ENCODE measurements at places on chromosomes 2 and 18. TPM values are rescaled to one million over a fixed set of nuclear protein-coding genes. Genes with fewer than 3 reads are reported as not detected.

Gene LMAN2L
- total RNA-seq: 25.7 TPM

Gene REG1B
- total RNA-seq: not detected

Gene RTP5
- total RNA-seq: not detected

Gene ERBB4
- total RNA-seq: 11.5 TPM

Gene CRACDL
- total RNA-seq: 4.4 TPM

GRCh38 chr18:6639305-6639704, 90.2 kb upstream of the ARHGAP28 start:
- no peak for DNase-seq

Gene C1QL2
- total RNA-seq: not detected

Gene ADD2
- 2.0 TPM for total RNA-seq

GRCh38 chr18:8107426-8107825, 501.8 kb upstream of the RAB12 start:
- no peak for DNase-seq

Gene SP100
- 50.9 TPM for total RNA-seq

GRCh38 chr2:228417956-228418355, 236.5 kb upstream of the SPHKAP start:
- no peak for DNase-seq

DNA sequence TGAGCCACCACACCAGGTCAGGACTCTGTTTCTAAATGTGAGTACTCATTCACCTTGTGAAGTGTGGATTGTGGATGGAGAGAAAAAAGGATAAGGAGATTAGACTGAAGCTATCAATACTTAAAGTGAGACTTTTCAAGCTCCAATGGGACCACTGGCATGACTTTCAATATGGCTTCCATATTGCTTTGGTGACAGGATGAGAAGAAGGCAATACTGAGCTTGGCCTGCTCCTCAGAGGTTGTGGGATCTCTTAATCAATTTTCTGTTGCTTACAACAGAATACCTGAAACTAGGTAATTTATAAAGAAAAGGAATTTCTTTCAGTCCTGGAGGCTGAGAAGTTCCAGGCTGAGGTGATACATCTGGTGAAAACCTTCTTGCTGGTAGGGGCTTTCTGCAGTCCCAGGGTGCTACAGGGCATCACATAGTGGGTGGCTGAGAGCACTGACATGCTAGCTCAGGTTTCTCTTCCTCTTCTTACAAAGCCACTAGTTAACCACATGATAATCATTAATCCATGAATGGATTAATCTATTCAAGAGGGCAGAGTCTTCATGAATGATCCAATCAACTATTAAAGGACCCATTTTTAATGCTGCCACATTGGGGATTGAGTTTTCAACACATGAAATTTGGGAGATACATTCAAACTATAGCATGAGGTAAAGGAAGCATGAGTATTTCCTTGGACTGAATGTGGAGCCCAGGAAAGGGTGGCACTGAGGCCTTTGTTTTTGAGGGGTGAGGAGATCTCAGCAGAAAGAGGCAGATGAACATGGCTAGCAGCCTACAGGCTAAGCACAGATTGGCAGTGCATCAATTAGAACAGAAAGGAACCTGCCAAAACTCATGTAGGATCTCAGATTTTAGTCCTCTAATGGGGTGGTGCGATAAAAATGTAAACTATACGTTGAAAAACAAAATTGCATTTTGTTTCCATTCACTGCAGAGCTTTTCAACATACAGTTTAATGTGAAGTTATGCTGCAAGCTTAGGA, 274.5 kb downstream of the PIK3C3 start:
- DNase-seq: no peak

DNA sequence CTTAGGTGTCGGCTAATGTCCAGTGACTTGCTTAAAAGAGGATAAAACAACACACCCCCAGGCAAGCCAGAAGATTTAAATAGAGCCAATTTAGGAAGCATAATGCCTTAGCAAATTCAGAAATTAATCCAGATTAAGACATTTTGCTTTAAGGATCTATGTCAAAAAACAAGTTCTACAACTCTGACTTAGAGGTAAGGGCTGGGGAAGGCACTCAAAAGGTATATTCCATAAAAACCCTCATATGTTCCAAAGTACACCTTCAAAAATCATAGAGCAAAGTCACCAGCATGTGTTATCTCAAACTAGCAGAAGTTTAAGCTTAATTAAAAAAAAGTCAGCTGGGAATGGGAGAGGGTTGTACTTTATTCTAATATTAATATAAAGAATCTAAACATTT, 206.4 kb downstream of the NOL4 start:
- no peak for DNase-seq

GRCh38 chr2:17614174-17614930, 73.9 kb downstream of the VSNL1 start:
- DNase-seq: no peak

- DNase-seq: no peak
Observed at GRCh38 chr18:59881728-59882656, 17.8 kb upstream of the PMAIP1 start.

DNA sequence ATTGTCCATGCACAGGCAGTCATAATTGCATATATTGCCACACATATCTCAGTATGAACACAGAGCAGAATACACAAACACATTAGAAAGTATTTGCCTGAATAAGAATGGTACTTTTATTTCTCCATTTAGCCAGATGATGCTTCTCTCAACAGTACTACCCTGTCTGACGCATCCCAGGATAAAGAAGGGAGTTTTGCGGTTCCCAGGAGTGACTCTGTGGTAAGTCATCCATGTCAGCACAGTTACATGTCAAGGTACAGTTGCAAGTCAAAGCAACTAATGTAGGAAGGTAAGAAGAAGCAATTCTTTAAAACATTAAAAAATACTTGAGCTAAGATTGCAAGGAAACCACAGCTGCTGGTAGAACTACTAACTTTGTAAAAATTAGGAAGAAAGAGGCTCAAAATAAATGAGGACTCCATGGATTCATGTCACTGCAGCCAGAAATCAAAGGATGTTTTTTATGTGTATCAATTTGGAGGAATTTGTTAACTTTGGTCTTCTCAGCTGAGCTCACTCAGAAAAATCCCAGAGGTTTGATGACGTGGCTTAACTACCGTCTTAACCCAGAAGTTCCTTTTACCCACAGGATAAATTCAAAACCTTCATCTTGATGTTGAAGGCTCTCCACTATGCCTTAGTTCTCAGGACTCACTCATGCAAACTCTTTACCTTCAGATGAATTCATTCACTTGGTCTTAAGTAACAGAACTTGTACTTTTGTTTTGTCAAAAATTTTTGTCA, 130.3 kb downstream of the ARHGAP28 start:
- no peak for DNase-seq

DNA sequence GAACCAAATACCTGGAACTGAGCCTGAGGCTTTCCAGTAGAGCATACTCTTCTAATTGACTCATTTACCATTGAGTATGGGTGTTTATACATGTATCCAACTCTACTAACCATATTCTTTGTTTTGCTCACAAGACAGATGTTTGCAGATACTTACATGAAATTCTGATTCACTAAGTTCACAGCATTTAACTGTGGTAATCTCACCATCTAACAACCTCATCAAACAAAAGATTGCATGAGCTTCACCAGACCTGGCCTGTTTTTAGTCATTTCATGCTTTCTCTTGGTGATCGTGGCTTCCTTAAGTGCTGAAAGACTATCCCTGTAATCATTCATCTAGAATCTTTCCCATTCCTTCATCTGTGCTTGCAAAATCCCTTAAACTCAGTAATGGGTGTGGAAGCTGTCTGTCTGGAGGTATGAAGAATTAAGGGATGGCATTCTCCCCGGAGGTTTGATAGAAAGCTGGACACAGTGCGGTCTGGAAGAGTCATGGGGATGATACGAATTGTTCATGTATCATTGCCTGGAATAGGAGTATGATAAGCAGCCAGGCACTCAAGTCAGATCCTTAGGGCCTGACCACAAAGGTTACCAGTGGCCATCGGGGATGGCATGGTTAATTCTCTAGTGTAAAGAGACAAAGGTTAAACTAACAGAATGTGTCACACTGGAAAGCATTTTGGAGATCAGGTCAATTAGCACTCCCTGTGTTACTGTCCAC, 42.0 kb upstream of the IL1R1 start:
- DNase-seq: no peak

GRCh38 chr2:133241224-133241571, 327.1 kb downstream of the NCKAP5 start:
- no peak for DNase-seq

Gene FBXO36
- total RNA-seq: 0.65 TPM

Gene GPR45
- not detected for total RNA-seq

Gene QPCT
- 1.2 TPM for total RNA-seq

- no peak for DNase-seq
Observed at GRCh38 chr2:85713836-85714235, 19.7 kb downstream of the GNLY start.

DNA sequence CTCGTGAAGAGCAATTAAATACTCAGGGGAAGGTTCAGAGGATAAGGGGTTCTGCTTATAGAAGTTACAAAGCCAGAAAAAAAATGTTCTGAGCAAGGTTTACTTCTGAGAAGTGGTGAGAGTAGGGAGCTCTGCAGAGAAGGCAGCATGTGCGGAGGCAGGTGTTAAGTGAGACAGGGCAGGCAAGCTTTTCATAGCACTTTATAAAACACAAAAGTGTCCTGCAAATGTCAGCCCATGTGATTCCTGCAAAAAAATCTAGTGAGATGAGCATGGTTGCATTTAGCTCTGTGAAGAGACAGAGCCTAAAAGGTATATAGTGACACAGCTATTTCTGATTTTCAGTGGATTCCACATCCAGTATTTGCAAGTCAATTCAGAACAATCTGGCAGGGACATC, 223.8 kb upstream of the SYT4 start:
- no peak for DNase-seq

GRCh38 chr2:238566001-238566645, 139.4 kb downstream of the ASB1 start:
- no peak for DNase-seq

DNA sequence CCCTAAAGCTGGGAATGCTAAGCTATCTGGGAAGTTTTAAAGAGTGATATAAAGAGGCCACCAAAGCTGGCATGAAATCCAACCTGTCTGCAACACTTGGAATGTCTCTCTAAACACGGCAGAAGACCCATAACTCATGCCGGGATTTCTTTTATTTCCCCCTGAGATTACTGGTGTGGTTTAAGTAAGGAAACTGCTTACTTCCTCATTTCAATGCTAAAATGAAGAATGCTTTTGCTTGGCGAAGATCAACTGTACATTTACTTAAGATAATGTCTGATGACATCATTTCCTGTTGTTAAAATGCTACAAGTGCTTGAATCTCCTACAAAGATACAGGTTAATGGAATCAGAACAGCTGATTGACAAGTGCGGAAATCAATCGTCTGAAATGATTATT, 353.8 kb upstream of the SALL3 start:
- DNase-seq: no peak

DNA sequence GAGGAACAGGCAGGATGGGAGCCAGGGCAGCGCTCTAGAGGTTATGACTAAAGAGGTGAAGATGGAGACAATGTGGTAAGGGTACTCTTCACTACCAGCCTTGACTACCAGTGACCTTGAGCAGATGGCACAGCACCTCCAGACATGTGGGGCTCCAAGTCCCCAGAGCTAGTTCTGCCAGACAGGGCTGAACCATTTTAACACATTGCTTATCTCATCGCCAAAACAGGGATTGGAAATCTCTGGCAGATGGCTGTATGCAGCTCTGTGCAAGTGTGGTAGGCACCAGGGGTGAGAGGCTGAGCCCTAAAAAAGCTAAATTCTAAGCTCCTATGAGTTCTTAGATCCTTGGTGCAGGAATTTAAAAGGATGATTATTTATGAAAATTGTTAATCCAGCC, 41.3 kb downstream of the FSHR start:
- DNase-seq: no peak

Gene FOXI3
- not detected for total RNA-seq

GRCh38 chr2:187567126-187567525, 12.9 kb upstream of the TFPI start:
- DNase-seq: no peak

DNA sequence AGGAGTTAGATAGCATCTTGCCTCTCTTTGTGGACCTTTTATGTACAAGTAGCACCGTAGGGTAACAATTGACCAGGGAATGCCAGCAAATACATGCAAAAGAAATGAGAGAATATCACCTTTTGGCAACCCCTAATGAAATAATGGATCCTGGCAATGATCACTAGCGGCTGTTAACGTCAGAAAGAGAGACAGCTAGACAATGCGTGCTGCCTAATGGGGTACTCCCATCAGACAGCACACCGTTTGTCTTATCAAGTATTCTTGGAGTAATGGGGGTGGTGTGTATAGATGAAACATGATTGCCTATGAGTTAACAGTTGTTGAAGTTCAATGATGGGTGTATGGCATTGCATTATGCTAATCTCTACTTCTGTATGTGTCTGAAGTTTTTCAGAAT, 1.6 kb downstream of the ELAC1 start:
- no peak for DNase-seq

Measured in Right ventricle myocardium superior (tissue), 1 donor.